ENCODE measurements at places on chromosomes 5 and 9. TPM values are rescaled to one million over a fixed set of nuclear protein-coding genes. Genes with fewer than 3 reads are reported as not detected.

The INSL4 gene
- 17.1 TPM for total RNA-seq

The OR1J2 gene
- total RNA-seq: not detected

The GDA gene
- total RNA-seq: 0.96 TPM

The LHX3 gene
- 0.08 TPM for total RNA-seq

The CTNND2 gene
- not detected for total RNA-seq

The PCDHGB3 gene
- total RNA-seq: 0.14 TPM

The PCDHB15 gene
- total RNA-seq: 0.13 TPM

The MORN5 gene
- not detected for total RNA-seq

The ITK gene
- total RNA-seq: 0.08 TPM
